HAP-1 (cell line): ENCODE measurements at places on chromosomes 1 and 21.

DNA sequence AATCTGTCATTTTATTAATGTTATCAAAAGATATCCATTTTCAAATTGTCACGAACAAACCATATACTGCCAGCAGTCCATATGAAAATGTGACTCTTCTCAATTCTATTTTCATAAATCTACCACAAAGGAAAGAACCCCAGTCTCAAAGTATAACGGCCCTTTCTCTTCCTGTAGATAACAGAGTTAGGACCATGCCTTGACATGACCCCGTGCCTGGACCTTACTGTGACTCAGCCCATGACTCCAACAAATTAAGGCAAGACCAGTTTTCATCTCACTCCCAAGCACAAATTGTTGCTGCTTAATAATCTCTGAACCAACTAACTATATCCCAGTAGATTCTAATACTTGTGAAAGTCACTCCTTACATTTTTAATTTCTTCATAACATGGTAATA, 124.4 kb upstream of the NFIA start:
- DNase-seq: no peak

DNA sequence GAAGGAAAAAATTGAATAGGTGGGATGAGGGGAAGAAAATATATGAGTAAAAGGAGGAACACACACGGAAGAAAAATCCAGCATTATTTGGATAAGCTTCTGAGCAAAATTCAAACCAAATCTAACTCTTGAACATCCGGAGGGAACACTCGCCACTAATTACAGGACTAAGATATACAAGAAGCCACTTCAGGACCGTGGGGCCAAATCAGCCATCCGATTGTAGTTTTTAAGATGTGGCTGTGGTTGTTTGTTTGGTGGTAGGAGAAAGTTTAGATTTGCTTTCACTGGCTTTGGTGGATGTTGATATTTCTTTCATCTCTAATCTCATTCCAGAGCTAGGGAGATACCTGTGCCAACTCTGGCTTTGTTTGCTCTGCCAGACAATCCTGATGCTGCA, 43.7 kb upstream of the ADAMTS1 start:
- DNase-seq: no peak

- DNase-seq: peak; percentile 42
Observed at GRCh38 chr1:25572708-25573590, 29.5 kb downstream of the LDLRAP1 start.

GRCh38 chr1:87796471-87796901, 467.8 kb downstream of the LMO4 start:
- DNase-seq: no peak

GRCh38 chr1:71634159-71634558, 553.3 kb upstream of the ZRANB2 start:
- DNase-seq: no peak
